Jurkat, Clone E6-1 (cell line): ENCODE measurements at places on chromosomes 1 and 21.

DNA sequence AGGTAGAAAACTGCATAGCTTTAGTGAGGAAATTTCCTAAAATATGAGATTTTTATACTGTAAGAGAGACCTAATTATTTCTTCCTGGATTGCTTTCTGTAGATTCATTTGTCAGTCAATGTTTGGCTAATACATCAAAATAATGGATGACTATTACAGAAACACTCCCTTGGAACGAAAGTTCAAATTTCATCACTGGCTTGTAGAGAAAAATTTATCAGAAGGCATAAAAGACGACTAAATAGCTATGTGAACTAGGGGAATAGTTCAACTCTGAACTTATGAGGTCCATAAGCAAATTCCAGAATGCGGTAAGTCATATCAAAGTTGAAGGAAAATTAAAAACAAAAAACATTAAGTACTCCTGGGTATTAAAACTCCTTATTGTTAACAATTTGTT lies 36.0 kb downstream of the WNT2B start:
- no peak for DNase-seq

DNA sequence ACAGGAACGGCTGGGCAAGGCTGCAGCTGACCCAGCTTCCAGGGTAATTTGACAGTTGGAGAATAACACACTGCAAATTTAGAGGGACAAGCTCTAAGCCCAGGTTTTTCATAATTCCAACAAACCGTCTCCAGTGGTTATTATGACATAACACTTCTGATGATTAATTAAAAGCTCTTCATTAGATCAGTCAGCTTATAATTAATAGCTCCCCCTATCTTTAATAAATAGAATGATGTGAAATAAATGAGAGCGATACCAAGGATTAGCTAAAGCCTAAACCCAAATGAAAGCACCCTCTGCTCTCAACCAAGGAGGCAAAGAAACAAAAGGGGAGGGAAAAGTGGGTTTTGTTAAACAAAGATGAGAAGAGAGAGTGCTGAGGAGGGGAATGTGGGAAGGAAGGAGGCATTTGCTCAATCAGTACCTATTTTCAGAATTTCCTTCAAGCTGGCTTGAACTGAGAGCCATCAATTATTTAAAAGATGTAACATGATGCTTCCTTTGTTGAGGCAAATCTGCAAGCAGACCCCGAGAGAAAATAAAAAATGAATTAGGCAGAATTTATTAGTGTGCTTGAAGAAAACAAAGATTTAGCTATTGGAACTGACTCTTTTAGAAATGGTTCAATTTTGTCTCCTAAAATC lies 221.8 kb upstream of the ESRRG start:
- no peak for DNase-seq

DNA sequence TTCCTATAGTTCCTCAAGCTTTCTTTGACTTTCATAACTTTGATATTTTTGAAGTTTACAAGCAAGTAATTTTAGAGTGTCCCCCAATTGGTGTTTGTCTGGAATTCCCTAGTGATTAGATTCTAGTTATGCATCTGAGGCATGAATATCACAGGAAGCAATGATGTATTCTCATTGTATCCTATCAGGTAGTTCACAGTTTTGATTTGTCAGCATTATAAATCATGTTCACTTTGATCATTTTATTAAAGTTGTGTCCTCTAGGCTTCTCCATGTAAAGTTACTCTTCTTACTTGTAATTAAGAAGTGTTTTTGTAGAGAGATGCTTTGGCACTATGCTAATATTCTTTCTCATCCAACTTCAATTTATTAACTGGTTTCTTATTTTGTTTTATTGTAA lies 53.0 kb downstream of the TYW3 start:
- no peak for DNase-seq

DNA sequence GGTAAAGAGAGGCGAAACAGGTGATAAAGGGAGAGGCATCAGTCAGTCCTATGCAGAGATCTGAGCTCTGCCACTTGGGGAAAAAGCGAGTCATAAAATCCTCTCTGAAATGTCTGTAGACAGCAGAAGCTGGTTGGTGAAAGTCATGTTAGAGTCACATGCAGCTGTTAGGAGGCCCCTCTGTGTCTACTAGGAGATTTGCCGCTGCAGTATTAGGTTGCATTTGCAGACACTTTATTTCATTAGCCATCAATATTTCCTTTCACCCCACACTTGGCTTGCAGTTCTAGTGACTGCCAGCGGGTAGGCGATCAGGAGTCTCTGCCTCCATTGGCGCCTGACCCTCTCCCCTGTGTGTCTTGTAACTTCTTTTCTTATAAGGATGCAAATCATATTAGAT lies 16.2 kb downstream of the ATP1A4 start:
- no peak for DNase-seq

DNA sequence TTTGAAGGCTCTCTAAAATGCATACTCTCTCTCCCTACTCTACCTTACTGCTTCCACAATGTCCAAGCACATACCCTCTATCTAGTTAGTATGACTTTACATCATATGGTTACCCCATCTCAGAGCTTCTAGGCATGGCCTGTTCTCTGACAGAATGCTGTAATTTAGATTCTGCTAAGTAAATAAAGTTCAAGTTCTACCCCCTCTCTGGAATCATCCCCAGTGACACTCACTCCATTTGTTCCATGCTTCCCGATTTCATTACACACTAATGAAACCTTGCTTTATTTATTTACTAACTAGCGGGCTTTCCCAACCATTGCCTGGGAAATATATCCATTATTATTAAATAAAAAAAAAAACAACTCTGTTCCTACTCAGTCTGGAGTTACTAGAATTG lies 7.3 kb downstream of the CRYZL1 start:
- DNase-seq, result no peak

GRCh38 chr1:246072456-246072955 lies 434.6 kb downstream of the SMYD3 start:
- DNase-seq, result peak; percentile 5

GRCh38 chr1:31607360-31607759 lies 10.1 kb upstream of the HCRTR1 start:
- no peak for DNase-seq

DNA sequence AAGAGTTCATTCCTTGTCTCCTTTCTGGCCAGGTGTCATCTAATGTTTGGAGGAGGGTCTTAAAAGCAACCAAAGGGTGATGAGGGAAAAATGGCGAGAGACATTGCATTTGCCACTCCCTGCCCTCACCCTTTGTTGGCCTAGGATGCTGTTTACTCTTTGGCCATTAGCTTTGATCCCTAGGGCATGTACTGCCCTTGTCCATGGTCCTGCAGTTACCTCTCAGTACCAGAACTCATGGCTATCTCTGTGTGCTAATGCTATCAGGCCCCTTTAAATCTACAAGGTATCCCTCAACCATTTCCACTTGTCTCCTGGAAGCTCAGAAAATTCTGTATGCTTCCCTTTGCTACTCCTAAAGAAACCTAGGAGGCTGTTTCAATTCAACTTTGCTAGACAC lies 424.8 kb upstream of the PLXNA2 start:
- no peak for DNase-seq

DNA sequence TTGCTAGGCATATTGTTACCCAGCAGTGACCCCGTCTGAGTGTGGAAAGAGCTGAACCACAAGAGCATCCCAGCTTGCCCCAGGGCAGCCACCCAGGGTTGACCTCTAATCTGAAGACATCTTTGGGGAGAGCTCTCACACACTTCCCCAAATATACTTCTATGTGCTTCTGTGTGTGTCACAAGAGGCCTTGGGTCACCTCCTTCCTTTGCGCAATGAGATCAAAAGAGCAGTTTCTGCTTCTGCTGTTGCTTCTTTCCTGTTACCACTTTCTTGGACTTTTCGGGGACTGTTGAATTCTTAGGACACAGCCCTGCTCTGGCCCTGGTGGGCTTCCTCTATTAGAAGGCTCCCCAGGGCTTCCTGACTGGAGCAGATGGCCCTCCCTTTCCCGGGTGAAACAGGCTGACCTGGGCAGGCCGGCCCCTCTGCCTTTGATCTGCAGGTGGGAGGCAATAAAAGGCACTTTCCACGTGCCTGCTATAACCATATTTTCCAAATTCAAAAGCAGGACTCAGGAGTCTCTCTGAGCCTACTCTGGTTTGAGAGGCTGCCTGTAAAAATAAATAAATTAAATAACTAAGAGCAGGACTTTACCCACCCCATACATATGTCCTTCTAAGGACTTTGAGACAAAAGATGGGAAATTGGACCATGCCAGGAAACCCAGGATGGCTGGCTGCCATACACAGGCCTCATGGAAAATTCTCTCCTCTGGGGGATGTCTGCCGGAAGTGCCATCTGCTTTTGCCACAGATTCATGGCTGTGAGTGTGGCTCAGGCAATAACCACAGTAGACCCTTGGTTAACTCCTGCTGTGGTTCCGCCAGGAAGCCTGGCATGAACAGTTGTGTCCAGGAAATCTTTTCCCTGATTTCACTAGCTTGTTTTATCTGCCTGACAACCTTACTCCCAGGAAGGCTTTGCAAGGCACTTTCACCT lies 28.3 kb upstream of the RCSD1 start:
- DNase-seq, result no peak

- DNase-seq, result no peak
These were observed 10.1 kb upstream of the SPSB1 start for GRCh38 chr1:9282696-9282955.

DNA sequence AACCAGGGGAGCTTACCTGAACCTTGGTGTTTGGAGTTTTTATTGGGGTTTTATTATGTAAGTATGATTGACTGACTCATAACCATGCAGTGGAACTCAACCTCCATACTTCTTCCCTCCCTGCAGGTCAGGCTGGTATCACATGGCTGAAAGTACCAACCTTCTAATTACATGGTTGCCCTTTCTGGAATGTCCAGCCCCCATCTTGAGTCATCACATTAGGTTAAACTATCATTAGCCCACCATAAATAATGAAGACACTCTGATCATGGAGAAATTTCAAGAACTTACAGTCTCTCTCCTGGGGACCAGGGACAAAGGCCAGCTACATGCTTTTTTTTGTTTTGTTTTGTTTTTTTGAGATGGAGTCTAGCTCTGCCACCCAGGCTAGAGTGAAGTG lies 19.2 kb upstream of the DPH5 start:
- no peak for DNase-seq

DNA sequence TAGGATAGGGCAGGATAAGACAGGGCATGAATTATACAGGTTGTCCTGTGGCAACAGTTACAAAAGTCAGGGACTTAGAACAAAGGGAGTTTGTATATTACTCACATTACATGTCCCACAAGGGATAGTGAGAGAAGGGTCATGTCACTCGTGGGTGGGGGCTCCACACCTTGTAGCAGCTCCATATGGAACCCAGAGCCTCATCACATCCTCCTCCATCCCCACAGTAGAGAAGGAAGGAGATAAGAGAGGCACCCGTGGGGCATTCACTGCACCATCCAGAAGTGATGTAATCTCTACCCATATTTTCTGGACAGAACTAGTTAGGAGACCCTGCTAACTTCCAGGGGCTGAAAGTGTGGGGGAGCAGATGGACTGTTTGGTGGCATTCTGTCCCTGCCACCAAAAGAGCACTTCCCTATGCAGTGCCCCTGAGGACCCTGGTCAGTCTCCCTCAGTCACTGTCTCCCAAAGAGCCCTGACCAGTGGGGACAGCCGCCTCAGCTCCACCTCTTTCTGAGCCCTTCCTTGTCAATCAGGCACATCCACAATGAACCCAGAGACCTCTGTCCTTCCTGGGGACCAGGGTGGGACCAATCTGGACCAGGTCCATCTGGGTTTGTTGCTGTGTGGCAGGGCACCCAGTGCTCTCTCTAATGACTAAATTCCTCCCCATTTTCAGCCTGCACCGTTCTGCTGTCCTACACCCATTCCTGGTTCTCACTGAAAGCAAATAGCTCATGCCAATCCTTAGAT lies 154.8 kb upstream of the ETV3 start:
- DNase-seq, result no peak

GRCh38 chr1:172944931-172945330 lies 105.8 kb downstream of the TNFSF18 start:
- DNase-seq, result no peak

GRCh38 chr1:36781098-36781497 lies 253.2 kb downstream of the GRIK3 start:
- no peak for DNase-seq

- no peak for DNase-seq
These were observed 250.2 kb upstream of the ZRANB2 start for GRCh38 chr1:71330991-71331390.

- DNase-seq, result no peak
These were observed 382 bp upstream of the RASAL2 start for GRCh38 chr1:178093494-178093950.

- DNase-seq, result no peak
These were observed 24.1 kb upstream of the SLC2A5 start for GRCh38 chr1:9093581-9093980.

DNA sequence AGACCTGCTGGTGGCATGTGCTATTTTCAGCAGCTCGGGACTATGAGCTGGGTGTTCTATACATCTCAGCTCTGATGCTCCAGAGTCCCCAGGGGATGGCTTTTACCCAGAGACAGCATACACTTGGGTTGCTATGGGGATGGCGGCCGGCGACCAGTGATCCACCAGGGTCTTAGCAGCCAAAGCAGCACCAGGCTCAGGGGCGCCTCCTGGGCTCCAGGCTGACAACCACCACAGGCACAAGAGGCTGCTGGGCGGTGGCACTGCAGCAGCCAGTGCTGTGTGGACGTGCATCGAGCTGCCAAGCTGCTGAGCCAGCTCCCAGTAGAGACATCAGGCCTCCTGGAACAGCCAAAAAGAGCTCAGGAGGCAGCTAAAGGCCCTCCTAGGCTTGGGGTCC lies 37.6 kb upstream of the CLSTN1 start:
- DNase-seq, result no peak

- DNase-seq, result no peak
These were observed 23.1 kb upstream of the C1orf198 start for GRCh38 chr1:230891413-230891812.

DNA sequence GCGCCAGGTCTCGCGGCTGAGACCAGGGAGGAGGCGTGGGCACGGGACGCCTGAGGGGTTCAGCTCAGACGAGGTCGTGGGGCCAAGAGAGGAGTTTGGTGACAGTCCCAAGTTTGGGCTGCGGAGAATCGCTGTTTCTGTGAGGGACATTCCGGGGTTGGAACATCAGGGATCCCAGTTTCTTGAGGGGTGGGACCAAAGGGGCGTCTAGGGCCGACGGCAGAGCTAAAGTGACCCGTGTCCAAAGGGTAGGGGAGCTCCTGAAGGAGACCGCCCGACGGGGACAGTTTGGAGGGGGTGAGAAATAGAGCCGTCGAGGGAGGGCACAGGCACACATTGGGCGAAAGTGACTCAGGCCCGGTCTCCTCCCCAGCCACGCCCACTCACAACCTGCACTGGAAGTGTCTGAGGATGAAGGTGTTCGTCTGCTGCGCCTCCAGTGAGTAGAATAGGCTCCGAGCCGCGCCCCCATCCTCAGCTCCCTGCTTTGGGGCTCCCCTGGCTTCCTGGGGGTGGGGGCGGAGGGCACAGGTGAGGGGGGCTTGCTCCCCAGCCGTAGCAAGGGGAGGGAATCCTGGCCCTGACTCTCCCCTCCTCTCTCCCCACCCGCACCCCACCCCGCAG lies 7.0 kb downstream of the EFNA3 start:
- DNase-seq, result no peak
